ENCODE measurements at places on chromosomes 11 and 22.

- no peak for DNase-seq
Measured at GRCh38 chr11:120305286-120305685, 19.8 kb upstream of the TLCD5 start.

DNA sequence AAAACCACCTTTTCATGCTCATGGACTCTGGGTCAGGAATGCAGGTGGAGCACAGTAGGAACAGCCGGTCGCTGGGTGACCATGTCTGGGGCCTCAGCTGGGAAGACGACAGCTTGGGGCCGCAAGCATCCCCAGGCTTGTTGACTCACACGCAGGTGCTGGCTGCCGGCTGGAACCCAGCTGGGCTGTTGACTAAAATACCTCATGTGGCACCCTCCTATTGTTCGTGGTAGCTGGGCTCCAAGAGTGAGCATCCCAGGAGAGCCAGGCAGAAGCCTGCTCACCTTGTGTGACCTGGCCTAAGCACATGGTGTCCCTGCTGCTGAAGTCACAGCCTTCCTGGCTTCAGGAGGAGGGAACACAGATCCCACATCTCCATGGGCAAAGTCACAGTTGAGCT, 9.4 kb downstream of the DPP3 start:
- no peak for DNase-seq

DNA sequence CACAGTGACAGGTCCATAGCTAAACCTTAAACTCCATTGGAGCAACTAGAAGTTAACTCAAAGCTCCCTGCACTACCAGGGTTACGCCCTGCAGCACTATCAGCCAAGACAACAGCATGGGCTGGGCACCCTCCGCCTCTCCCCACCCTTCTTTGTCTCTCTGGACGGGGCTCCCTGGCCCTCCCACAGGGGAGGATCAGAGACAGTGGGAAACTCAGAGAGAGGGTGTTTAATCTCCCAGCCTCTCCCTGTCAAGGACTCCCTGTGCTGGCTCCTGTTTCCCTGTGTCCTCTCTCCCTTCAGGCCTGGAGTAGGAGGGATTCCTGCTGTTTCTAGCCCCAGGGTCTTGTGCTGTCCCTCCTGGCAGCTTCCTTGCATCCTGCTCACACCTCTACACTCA, 56.9 kb upstream of the CSNK2A3 start:
- no peak for DNase-seq

- no peak for DNase-seq
Measured at GRCh38 chr22:38228326-38228872, 26.6 kb downstream of the MAFF start.

DNA sequence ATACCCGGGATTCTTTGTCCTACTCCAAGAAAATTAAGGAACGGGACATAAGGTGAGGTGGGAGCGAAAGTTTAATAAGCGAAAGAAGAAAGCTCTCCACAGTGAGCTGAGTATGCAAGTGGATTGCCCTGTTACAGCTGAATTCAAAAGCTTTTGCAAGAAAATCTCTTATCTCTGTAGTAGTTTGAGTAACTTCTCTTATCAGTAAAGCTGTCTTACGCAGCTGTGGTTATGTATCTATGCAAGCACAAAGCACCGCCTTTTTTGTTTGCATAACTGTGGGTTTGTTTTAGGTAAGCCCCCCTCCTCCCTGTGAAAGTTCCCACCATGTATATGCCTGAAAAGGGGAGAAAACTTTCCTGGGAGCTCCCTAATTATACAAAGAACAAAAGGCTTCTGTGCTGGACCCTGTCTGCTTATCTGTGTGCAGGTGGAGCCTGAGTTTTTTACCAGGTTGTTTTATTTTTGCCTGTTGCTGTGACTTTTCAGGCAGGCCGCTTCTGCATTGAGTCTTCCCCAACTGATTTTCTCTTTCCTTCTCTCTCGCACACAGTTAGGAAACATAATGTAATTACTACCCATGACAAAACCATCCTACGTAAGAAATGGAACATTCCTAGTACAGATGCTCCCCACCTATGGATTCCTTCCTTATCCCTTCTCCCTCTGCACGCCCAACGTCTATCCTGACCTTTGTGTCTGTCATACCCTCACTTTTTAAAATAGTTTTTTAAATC, 837 bp upstream of the PLAAT5 start:
- DNase-seq: no peak

GRCh38 chr11:61495801-61496601, 12.5 kb upstream of the LRRC10B start:
- no peak for DNase-seq

DNA sequence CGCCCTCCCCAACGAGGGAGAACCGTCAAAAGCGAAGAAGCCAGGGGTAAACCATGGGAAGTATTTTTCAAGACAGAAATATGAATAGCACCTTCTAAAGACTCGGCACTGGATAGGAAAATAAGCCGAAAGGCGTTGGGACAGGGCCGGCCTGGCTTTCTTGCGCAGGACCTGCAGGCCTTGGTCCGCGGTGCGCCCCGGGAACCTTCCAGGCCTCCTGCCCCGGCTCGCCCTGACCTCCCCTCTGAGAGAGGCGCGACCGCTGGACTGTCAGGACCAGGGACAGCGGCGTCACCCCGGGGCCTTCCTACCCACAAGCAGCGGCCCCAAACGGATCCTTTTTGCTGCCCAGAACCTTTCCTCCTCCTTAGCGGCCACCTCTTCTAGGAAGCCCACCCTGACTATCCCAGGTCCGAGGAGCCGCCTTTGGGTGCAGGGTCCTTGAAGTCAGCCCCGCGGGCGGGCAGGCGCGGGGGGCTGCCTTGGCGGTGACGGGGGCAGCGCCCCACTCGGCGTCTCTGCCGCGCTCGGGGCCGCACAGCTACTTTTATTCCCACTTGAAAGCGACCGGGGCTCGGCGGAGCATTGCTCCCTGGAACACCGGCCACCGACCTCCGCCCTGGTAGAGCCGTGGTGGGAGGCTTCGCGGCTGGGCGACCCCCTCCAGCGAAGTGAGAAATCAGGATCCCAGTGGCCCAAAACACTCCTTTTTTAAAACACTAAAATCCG, 650 bp upstream of the MAPK11 start:
- DNase-seq: peak; percentile 92

- no peak for DNase-seq
Measured at GRCh38 chr11:10394229-10395101, 60.6 kb upstream of the AMPD3 start.

GRCh38 chr11:12094872-12095800, 15.3 kb upstream of the MICAL2 start:
- no peak for DNase-seq

DNA sequence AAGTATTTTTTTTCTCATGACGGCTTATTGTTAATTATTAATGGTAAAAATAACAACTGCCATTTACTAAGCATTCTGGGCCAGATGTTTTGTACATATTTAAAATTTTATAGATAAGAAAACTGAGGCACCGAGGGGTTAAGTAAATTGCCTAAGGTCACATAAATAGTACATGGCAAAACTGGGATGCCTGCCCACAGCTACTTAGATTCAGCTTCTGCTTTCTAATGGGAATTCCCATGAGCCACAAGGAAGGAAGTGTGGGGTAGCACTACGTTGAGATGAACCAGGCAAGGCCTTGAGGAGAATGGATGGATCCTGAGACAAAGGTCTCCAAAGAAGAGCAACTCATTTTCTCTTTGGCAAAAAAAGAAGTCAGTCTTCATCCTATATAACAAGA, 11.9 kb upstream of the PHF21A start:
- peak; percentile 22 for DNase-seq

- no peak for DNase-seq
Measured at GRCh38 chr11:131841925-131842635, 471.7 kb downstream of the NTM start.

DNA sequence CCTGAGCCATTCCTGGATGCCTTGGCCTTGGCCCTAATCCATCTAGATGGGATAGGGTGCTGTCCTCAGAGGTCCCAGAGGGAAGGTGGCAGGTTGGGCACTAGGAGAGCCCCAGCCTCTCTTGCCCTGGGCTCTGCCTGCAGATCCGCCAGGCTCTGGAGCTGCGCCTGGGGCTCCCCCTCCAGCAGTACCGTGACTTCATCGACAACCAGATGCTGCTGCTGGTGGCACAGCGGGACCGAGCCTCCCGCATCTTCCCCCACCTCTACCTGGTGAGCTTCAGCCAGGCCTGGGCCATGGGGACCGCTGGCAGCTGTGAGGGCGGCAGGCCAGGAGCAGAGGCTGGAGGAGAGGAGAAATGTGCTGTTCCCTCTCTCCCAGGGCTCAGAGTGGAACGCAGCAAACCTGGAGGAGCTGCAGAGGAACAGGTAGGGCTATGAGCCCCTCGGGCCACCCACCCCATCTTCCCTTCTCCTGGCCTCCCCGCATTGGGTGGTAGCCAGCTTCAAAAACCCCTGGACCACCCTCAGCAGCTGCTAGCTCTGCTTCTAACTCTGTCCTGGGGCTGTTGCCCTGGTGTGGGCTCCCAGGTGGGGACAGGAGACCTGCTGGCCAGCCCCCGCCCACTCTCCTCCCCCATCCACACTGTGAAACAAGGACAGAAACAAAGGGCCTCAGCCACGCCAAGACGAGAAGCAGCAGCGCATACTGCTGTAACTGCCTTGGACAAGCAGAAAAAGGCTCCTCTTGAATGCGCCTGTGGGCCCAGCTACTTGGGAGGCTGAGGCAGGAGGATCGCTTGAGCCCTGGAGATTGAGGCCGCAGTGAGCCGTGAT, 4.9 kb downstream of the SSH3 start:
- no peak for DNase-seq

DNA sequence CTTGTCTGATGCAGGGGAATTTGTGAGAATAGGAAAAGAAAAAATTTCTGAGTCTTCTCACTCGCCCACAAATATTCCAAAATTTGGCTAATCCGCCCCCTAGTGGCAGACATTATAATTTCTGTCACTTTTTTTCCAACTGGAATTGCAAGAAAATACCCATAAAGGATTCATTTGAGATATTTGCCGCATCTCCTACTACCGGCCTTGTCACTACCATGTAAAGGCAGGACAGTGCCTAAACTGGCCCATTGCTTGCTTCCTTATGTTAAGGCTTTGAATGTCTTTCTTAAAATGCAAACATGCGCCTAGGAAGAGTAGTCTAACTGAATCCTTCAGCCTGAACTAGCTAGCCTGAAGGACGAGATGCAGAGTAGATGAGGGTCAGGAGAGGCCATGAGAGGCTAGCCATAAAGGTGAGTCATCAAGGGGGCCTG, 9.3 kb upstream of the CEP295 start:
- peak; percentile 66 for DNase-seq

DNA sequence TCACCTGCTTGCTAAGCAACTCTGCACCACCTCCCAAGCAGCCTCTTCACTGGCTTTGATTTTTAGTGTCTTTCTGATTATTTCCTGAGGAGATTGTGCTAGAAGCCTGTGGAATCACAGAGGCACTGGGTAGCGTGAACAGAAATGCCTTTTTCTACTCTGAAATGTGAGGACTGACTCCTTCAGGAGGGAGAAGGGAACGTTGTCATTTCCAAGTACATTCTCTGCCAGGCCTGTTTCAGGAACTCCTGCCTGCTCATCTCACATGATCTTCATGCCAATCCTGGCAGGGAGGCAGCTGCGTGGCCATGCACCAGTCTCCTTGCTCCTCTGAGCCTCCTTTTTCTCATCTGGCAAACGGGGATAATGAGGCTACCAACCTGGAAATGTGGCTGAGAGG, 49.8 kb upstream of the PRDM11 start:
- DNase-seq: no peak

DNA sequence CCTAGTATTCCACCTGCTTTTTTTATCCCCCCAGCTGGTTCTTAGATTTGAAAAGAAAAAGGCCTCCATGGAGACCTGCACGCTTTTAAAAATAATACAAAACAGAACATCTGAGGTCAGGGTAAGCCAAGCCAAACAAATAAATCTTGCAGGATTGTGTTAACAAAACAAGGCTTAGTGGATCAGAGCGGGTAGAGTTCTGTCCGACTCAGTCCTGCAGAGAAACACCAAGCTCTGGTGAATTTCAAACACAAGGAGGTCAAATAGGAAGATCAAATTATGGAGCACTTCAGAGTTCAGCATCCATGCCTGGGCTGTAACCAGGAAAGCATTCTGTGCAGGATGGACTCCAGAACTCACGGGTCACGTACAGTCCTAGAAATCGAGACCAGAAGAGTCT, 86.9 kb downstream of the SYN3 start:
- no peak for DNase-seq

DNA sequence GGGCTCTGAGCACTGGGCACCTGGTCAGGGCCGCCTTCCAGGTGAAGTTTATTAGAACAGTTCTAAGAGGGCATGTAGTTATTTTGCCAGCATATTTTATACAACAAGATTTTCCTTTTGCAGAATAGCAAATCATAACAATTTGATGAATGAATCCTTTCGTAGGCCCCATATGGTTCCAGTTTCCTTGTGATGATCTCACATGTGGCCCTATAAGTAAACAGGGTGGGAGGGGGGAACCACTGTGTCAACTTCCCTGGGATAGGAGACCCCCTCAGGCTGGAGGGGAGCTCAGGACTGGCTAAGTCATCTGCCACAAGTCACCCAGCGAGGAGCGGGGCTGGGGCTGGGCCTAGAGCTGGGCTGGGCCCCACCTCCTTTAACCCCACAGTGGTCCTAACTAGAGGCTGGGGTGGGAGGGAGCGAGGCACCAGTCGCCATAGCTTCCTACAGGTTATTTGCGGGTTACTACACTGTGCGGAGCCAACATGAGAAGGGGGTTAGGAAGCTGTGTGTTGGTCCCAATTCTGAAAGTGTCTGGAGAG, 4.2 kb downstream of the FBLN1 start:
- no peak for DNase-seq

- peak; percentile 37 for DNase-seq
Measured at GRCh38 chr22:29782061-29782845, 15.1 kb downstream of the UQCR10 start.

- no peak for DNase-seq
Measured at GRCh38 chr11:126339073-126339862, 16.2 kb upstream of the ST3GAL4 start.

DNA sequence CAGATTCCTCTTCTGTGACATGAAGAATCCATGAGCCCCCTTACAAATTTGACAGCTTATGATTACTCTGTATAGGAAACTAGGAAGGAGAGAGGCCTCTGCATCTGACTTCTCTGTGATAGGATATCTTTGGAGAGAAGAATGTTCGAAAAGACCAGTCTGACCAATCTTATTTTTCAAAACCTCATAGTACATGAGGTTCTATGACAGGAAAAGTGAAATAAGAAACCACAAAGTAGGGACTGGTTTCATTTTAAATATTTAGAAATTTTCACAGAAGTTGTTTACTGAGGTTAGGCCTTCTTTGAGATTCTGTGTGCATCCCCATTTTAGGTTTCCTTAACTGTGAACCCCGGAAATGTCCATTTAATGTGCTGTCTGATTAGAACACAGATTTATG, 2.1 kb upstream of the OR4X1 start:
- DNase-seq: no peak

DNA sequence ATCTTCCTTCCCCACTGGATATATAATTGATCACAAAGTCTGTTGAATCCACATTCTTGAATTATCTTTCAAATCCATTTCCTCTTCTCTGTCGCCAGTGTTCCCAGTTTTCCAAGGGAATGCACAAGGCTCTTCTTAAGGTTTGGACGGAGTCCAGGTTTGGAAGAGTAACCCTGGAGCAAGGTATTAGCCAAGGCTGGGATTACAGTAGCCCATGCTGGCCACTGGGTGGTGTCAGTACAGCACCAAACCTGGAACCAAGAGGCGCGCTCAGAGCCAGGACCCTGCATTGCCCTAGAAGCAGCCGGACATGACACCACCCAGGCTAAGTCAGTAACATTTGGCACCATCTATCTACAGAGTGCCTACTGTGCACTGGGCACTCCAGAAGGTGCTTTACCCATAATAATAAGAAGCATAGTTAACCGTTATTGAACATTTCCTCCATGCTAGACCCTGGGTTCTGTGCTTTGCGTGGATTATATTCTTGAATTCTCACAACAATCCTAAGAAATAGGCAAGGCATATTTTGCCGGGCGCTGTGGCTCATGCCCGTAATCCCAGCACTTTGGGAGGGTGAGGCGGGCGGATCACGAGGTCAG, 48.0 kb upstream of the CLPB start:
- peak; percentile 79 for DNase-seq

Measured in cardiac muscle cell (in vitro differentiated cells and primary cell).